ENCODE measurements at places on chromosomes 13 and 19.

- no peak for DNase-seq
Measured at GRCh38 chr13:31870511-31870910, 131.2 kb downstream of the RXFP2 start.

- DNase-seq: no peak
Measured at GRCh38 chr19:426725-427445, 17.9 kb upstream of the C2CD4C start.

GRCh38 chr13:36872621-36873020 lies 47.4 kb downstream of the SMAD9 start:
- DNase-seq: no peak

DNA sequence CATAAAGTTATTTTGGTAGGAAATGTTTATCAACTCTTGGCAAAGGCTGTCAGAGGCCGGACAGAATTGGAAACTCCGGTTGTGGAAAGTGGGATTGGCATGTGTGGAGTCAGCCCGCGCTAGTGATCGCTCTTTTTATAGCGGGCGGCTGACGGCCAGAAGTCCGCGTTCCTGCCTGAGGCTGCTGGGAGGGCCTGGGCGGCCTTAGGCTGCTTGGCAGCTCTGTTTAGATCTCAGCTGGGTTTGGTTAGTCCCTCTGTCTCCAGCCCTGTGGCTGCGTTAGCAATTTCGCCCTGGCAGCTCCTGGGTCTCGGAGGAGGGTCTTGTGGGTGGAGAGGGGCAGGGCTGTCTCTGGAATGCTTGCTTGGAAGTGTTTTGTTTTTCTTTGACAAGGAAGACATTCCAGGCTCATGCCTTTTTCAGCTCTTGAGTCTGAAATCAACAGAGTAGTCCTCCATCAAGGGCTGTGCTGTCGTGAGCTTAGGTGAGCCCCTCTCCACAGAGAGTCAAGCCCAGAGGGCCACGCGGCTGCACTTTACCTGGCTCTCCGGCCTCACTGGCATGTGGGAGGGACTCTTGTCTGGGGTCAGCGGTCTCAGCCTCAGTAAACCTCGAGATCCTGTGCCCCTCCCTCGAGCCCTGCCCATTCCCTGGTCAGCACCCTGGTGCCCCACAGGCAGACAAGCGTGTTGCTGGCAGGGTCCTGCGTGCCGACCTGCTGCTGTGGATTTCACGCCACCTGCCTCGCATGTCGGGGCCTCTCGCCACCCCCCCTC lies 22.5 kb downstream of the DOT1L start:
- DNase-seq: no peak

DNA sequence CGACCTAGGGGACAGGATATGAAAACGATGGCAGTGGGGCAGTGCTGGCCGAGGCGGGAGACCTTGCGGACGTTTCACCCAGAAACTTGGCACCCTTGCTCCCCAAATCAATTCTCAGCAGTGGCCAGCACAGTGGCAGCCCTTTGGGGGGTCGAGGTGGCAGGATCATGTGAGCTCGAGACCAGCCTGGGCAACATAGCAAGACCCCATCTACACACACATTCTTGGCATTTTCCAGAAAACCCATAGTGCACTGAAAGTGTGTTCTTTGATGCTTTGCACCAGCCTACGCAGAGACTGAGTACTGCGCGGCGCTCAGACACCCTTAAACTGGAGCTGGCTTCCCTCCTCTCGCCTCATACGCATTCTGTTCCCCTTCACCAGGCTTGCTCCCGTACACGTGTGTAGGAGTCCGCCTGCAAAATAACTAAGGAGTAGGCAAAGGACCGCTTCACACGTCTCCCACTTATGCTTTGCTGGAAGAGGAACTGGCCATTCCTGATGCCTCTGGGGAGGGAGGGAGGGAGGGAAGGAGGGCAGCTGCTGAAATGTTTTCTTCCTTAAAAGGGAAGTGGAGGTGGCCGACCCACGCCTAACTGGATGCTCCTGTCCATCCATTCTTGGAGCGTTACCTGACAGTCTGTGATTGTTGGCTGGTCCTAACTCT lies 23.5 kb upstream of the MIER2 start:
- DNase-seq: no peak

GRCh38 chr13:43495732-43496131 lies 291.0 kb downstream of the ENOX1 start:
- no peak for DNase-seq

GRCh38 chr19:18203408-18203862 lies 407 bp downstream of the RAB3A start:
- DNase-seq: no peak

GRCh38 chr19:15935167-15935702 lies 906 bp upstream of the CYP4F11 start:
- no peak for DNase-seq

GRCh38 chr19:35363711-35364425 lies 5.6 kb downstream of the FFAR3 start:
- DNase-seq: no peak

GRCh38 chr13:110780422-110780821 lies 66.9 kb downstream of the ING1 start:
- no peak for DNase-seq

GRCh38 chr13:44231786-44232516 lies 141.7 kb upstream of the SERP2 start:
- no peak for DNase-seq

- DNase-seq: no peak
Measured at GRCh38 chr19:28297586-28298157, 915.3 kb downstream of the UQCRFS1 start.

GRCh38 chr13:34065928-34066327 lies 248.0 kb downstream of the RFC3 start:
- no peak for DNase-seq

GRCh38 chr19:44704982-44705381 lies 6.0 kb downstream of the CEACAM16 start:
- DNase-seq: no peak

GRCh38 chr19:7349961-7350711 lies 1.4 kb downstream of the ARHGEF18 start:
- peak; percentile 48 for DNase-seq

GRCh38 chr13:99299256-99299919 lies 7.8 kb downstream of the GPR183 start:
- no peak for DNase-seq

DNA sequence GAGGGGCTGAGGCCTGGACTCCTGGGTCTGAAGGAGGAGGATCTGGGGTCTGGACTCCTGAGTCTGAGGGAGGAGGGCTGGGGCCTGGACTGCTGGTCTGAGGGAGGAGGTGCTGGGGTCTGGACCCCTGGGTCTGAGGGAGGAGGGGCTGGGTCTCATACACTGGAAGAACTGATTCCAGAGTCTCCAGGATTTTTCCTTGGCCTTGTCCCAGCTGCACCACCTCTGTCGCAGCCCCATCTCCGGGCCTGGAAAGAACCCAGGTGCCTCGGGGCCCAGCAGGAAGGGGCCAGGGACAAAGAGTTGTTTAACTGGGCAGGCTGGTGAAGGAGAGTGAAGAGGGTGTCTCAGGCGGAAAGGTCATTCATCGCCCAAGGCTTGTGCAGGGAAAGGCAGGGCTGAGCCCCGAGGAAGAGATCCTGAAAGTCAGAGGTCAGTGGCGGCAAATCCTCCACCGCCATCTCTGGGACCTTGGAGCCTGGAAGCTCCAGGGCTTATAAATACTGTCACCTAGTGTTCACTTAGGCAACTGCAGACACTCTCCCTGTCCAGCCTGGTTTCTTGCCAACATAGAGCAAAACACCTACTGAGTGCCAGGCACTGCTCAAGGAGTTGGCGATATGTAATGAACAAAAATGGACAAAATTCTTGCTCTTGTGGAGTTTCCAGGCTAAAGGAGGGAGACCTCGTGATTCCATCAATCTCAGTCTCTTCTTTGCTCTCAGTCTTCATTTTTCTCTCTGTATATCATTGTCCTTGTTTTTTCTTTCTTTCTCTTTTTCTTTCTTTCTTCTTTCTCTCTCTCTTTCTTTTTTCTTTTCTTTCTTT lies 4.4 kb upstream of the KCNN4 start:
- DNase-seq: no peak

- DNase-seq: no peak
Measured at GRCh38 chr13:51222686-51223559, 725 bp downstream of the FAM124A start.

GRCh38 chr19:15225760-15226159 lies 6.5 kb downstream of the EPHX3 start:
- DNase-seq: no peak

GRCh38 chr13:97308735-97309429 lies 86.7 kb downstream of the MBNL2 start:
- DNase-seq: no peak

GRCh38 chr13:44815623-44816022 lies 173.6 kb downstream of the NUFIP1 start:
- DNase-seq: no peak

DNA sequence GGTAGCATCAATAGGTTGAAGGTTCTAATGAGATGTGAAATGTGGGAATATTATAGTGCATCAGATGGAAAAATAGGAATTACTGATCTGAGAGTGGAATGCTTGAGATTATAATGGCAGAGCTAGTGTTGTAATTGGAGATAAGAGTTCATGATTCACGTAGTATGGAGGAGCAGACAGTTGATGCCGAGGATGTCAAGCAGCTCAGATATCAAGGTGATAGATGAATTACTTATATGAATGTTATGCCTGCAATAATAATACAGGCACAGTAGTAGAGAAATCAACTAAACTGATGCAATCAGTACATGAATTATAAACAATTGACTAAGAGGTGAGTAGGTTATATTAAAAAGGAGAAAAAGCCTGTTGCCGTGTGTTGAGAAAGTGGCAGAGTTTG lies 793.2 kb upstream of the GPC6 start:
- no peak for DNase-seq

DNA sequence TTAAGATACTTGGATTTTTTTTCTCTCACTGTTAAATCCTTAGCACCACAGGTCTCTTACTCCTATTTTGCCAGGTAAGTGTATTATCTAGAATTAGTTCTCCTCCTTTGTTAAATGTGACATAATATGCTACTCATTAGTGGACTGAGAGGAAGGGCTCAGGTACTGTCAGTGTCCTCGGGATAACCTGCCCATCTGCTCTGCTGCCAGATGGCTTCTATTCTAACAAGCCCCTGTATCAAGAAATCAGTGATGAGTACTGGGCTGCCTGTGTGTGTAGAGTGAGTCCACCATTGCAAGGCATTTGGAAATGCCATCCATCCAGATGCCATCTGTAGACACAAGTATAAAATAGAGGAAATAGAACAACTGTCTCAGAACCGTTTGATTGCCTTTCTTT lies 209.6 kb downstream of the ATP8A2 start:
- no peak for DNase-seq

GRCh38 chr13:33119856-33120543 lies 103.8 kb downstream of the KL start:
- DNase-seq: no peak

DNA sequence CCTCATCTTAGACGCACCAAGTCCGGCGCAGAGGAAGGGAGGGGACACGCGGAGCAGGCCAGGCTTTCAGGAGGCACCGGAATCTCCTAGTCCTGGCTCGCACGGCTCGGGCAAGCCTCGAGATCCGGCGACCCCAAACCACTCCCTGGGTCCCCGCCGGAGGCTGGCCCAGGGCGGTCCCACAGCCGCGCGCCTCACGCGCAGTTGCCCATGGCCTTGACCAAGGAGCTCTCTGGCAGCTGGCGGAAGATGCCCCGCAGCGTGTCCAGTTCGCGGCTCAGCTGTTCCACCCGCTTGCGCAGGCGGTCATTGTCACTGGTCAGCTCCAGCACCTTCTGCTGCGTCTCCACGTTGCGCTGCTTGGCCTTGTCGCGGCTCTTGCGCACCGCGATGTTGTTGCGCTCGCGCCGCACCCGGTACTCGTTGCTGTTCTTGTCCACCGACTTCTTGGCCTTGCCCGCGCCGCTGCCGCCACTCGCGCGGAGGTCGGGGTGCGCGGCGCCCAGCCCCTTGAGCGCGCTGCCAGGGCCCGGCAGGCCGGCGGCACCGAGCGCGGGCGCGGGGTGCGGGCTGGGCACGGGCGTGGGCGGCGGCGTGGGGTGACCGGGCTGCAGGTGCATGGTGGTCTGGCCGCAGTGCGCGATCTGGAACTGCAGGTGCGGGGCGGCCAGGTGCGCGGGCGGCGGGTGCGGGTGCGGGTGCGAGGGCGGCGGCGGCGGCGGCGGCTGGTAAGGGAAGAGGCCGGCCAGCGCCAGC lies 1.0 kb downstream of the CEBPA start:
- no peak for DNase-seq

- DNase-seq: no peak
Measured at GRCh38 chr13:31725841-31726240, 13.5 kb upstream of the RXFP2 start.

DNA sequence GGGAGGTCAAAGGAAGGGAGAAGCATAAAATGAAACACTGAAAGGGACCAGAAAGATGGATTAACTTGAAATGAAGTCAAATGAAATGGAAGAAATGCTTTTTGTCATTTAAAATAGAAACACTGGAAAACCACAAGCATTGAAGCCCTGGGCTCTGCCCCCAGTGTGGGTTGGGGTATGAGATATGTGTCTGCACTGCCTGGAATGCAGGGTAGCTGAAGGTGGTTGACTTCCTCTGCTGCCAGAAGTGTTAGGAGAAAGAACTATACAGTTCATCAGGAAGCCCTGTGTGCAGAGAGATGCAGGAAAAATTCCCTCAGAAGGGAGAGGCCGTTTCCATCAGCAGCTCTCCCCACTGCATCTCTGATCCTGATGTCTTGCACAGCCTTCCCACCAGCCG lies 69.2 kb downstream of the DHRS12 start:
- no peak for DNase-seq

GRCh38 chr19:18399008-18399407 lies 1.6 kb upstream of the LRRC25 start:
- no peak for DNase-seq

DNA sequence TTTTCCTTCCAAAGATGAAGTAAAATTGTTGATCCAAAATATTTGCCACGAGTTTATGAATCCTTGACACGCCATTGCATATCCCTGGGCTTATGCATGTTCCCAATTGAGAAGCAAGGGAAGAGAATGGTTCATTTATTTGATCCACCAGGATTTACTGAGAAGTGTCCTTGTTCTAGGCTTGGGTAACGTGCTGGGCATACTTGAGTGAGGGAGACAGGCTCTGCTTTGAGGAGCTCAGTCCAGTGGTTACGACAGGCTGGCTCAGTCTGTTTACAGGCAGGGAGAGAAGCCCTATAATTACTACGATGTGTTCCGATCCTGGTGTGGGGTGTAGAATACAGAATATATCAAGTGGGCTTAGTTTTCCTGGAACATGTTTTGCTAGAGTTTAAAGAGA lies 6.3 kb upstream of the PNMA8C start:
- no peak for DNase-seq

DNA sequence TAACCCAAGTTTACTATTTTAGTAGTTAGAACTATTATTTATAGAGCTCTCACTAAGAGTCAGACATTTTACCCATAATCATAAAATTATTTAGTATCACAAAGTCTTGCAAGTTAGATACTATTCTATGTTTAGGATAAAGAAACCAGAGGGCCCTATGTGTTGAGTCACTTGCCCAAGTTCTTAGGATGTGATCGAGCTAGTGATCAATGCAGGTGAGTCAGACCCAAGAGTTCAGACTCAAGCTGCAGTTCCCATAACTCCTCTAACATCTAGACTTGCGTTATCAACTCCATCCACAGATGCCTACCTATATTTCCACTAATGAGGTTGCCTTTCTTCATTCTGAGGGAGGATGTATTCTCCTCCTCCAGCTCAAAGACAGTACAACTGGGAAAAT lies 53.8 kb downstream of the DACH1 start:
- DNase-seq: no peak

- DNase-seq: peak; percentile 42
Measured at GRCh38 chr19:3285647-3286176, 61.3 kb downstream of the CELF5 start.

Measured in activated CD8-positive, alpha-beta memory T cell treated with anti-CD3 and anti-CD28 coated beads for 1 hour (primary cell).